ENCODE measurements at places on chromosomes 4 and X. TPM values are rescaled to one million over a fixed set of nuclear protein-coding genes. Genes with fewer than 3 reads are reported as not detected.
A peak's percentile ranks its signal among the peaks of the same experiment; 100 is the strongest.

Gene GUCY2F
- not detected for total RNA-seq

Gene CRMP1
- 2.0 TPM for total RNA-seq

Gene TDO2
- not detected for total RNA-seq

Gene FREM3
- not detected for total RNA-seq

Gene FATE1
- total RNA-seq = not detected

Gene POU3F4
- total RNA-seq = not detected

- peak; percentile 24 for DNase-seq
Observed at GRCh38 chr4:8495803-8496202, 55.2 kb downstream of the TRMT44 start.

GRCh38 chrX:10138726-10139125 is 18.0 kb upstream of the CLCN4 start:
- DNase-seq = no peak

DNA sequence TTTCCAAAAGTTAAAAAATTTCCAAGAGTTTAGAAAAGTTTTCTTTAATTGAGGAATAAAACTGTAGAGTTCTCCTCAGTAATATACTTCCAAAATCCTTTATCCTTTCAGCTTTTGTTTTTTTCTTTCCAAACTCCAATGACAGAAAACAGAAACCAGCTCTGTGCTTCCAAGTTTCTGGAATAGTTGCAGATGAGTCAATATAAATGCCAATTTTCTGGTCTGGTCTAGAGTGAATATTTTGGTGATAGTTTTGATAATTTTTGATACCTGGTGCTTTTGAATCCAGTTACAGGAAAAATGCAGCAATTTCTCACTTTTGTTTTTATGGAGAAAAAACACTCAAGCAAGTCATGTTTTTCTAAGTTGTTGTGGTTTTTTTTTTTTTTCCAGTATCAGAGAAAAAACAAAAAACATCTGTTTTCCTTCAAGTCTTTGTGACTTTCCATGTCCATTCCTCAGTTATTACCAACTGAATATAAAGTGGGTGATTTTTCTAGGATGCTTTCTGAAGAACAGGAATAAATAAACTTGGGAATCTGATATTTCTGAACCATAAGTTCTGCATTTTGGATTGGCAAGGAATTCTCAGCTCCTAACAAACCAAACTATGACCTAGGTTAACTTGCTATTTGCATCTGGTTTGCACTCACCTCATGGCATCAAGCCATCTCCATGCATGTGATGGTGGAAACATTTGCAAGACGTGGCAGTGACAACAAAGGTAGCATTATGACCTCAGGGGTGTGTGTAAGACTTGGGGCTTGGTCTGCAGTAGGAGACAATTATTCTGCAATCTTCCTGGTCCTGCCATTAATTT is 139.1 kb downstream of the VEGFC start:
- no peak for DNase-seq

GRCh38 chr4:169900241-169900845 is 125.9 kb downstream of the MFAP3L start:
- DNase-seq = no peak

- DNase-seq = no peak
Observed at GRCh38 chr4:179709961-179710624, 2267.9 kb upstream of the AGA start.

- DNase-seq = no peak
Observed at GRCh38 chr4:168409089-168409801, 71.0 kb downstream of the DDX60L start.

DNA sequence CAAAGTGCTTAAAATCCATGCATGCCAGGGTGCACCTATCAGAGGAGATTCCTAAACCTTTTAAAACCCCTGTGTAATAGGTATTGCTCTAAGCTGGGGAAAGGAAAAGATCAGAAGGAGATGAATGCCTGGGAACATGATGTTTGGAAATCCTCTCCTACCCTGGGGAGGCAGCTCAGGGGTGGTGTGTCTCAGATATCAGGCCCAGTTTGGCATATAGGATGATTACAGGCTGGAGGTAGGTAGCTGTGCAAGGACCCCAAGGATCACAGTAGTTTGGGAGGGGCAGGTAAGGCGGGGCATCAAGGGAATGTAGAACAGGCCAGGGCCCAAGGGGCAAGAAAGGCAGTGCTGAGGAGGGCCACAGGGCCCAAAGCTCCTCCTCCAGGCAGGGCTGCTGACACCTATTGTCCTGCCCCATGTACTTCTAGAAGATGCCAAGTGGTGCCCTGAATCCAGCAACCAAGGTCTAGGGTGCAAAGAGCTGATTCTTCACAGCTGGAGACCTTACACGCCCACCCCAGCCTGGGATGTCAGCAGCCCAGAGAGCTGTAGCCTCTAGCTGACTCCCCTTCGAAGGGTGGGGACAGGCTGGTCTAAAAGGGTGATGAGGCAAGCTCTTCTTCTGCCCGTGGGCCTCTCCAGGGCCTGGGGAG is 17.6 kb downstream of the SASH3 start:
- no peak for DNase-seq

DNA sequence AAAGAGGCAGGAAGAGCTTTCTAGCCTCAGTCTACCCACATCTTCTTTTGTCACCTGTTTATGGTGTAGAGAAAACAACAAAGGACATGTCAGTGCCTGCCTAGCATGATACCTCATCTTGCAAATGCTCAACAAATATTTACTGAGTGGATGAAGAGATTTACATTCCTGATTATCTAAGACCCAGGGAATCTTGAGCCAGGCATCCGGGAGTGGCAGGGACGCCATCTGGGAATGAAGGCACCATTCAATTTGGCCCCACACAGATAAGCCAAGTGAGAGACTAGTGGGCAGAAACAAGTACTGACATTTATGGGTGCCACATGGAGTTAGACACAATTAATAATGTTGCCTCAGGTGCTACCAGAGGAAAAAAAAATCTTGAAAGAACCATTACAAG is 36.8 kb upstream of the CASK start:
- DNase-seq = no peak

DNA sequence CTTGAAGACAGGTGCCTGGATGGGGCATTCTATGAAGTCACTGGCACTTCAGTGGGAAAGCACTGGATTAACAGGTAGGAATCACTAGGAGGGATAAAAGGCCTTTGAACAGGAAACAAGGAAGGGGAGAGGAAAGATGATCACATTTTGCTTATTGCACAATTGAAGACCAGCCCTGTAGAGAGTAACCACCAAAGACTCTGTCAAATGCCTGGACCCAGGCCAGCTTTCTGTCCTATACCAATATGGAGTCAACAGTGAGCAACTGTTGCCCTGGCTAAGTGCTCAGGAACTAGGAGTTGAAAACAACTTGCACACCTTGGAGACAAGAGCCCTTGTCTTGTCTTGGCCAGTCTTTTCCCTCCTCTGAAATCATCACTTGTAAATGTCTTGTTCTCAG is 14.1 kb upstream of the RTL3 start:
- DNase-seq = no peak

DNA sequence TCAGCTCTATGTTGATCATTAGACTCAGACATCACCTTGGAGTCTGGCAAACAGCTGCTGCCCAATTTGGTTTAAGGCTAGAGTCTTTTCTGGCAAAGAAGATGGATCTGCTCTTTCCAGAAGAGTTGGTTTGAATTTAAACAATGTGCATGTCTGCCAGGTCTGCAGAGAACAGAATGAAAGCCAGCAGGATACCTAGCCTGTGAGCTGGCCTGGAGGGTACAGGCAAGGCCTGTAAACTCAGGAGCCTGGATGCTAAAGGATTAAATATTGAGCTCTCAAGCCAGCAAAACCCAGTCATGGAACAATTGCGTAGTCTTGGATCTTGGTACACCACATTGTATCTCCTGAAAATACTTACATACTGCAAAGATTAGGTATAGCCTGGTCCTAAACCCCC is 15.6 kb upstream of the PDLIM3 start:
- DNase-seq = no peak

GRCh38 chr4:82852751-82853285 is 38.1 kb downstream of the SEC31A start:
- DNase-seq = no peak

GRCh38 chrX:21802054-21802670 is 37.3 kb upstream of the MBTPS2 start:
- DNase-seq = no peak

- no peak for DNase-seq
Observed at GRCh38 chrX:115399306-115399705, 109.8 kb downstream of the LUZP4 start.

- no peak for DNase-seq
Observed at GRCh38 chr4:90078440-90078839, 48.8 kb upstream of the CCSER1 start.
